ENCODE measurements at places on chromosomes 6 and 20.
A peak's percentile ranks its signal among the peaks of the same experiment; 100 is the strongest.

- peak; percentile 70 for DNase-seq
Measured at GRCh38 chr6:340991-341827, 48.9 kb downstream of the DUSP22 start.

- no peak for DNase-seq
Measured at GRCh38 chr6:28673787-28674671, 148.3 kb downstream of the GPX5 start.

DNA sequence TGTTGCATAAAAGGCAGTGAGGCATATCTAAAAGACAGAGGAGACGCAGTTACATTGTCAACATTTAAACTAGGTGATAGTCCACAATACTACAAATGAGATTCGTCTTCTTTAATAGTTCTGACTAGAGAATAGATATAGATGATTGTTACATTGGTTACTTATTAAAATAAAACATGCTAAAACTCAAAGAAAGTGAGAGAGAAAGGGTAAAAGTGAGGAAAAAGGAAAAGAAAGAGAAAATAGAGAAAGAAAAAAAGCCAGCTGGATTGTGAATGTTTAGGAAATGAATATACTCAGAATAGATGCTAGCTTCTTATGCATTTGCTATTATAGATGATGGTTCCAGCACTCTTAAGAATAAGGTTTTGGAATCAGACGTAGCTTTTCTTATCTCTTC lies 27.7 kb upstream of the FAM162B start:
- DNase-seq: no peak

DNA sequence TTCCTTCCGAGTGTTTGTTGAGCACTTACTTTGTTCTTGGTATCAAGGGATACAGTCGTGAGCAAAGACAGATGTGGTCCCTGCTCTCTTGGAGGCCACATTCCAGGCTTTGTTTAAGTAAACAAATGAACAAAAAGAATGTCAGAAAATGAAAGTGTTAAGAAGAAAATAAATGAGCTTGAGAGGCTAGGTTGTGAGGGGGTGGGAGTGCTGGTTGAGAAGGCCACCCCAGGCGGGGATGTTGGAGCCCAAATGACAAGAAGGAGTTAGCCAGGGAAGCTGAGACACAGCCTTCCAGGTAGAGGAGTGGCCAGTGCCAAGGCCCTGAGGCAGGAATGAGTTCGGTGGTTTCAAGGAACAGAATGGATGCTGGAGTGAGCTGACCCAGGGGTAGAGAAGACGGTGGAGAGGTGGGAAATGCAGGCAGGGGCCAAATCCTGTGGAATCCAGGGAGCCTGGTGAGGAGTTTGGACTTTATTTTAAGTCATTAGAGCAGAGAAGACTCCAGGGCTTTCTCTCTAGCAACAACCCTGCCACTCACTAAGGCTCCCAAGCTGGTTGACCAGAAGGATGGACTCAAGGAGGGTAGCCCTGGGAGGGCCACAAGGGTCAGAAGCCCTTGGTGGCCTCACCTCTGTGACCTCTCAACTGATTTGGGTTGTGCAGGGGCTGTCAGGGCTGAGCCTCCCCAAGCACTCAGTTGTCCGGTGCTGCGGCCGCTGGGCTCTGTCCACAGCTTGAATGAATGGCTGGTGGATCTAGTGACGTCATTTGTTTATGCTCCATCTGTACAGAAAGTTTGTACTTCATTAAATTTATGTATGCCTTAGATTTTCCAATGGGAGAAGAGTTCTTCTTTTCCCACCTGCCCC lies 66.0 kb upstream of the STX16 start:
- peak; percentile 25 for DNase-seq

DNA sequence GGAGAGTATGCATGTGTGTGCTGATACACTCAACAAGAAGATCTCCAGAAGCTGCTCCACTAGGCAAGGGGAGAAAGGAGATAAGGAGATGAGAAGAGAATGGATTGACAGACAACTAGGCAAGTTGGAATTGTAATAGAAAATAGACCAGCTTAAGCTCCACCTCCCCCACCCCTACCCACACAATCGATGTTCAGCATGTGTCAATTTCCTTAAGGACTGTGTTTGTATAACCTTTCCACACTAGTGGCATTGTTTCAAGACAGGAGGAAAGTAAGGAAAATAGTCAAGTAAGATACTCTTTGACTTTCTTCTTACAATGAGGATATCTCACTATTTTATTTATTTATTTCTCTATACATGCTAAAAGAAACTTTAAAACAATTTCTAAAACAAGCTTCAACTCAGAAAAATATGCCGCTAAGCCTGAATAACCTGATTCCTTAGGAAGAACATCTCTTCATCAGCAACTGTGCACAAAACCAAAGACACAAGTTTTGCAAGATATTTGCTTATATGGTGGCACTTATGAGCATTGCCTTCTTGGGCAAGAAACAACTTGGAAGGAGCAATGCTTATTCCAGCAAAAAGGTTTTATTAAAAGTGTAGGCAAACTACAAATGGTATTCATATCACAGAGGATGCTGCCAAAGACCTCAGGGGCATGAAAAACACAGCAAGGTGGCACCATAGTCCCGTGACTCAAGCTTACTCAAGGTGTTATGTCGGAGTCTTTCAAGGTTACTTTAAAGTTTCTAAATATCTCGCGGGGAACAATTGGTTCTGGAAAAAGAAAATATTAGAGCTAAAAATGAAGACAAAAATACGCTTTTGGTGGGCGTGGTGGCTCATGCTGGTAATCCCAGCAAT lies 249.1 kb downstream of the COL12A1 start:
- DNase-seq: no peak

DNA sequence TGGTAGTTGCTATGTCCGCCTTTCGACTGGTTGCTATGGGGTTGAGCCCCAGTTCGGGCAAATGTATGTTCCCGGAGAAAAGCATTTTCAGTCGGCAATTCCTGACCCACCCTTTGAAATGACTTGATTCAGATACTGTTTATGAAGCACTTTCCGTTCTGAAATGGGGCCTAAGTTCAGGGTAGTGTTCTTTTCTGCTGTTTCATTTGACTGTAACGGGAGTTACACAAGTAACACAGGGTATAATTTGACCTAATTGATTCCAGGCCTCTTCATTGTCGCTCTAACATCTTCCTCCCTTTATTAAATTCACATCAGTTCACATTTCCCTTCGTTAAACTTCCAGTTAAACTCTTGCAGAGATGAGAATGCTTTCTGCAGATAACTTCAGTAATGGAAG lies 85.5 kb downstream of the BMP6 start:
- DNase-seq: no peak
